ENCODE measurements at places on chromosomes 2 and 18. TPM values are rescaled to one million over a fixed set of nuclear protein-coding genes. Genes with fewer than 3 reads are reported as not detected.

The VSNL1 gene
- total RNA-seq, result 55.5 TPM

The LRRTM1 gene
- total RNA-seq, result not detected

GRCh38 chr2:158392687-158393086, 63.9 kb downstream of the CCDC148 start:
- DNase-seq, result no peak
- H3K36me3 ChIP-seq, result no peaks in the 10 kb centered on the region
- H3K27ac ChIP-seq, result no peak overlapping the region
- H3K4me1 ChIP-seq, result no peaks in the 10 kb centered on the region

- no peak overlapping the region for H3K27ac ChIP-seq
- H3K36me3 ChIP-seq, result no peaks in the 10 kb centered on the region
- no peaks in the 10 kb centered on the region for H3K27me3 ChIP-seq
- no peak overlapping the region for H3K4me3 ChIP-seq
These were observed 48.7 kb downstream of the ATOH8 start for GRCh38 chr2:85802354-85803103.

DNA sequence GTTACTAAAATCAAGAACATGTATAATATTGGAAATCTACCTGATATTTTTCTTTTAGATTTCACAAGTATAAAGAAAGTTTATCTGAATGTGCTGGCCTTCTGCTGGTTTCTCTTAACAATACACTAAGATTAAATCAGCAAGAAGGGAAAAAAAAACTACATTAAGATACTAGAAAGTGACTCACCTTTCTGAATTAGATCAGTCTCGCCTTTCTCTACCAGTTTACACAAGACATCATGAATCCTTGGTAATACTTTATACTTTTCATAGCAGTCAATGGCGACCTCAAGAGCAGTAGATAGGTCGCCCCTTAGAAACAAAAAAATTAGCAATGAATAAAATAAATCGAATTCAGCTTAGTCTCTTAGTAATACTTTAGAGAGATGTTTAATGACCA, 61.2 kb downstream of the LRPPRC start:
- H3K4me1 ChIP-seq, result no peaks in the 10 kb centered on the region
- no peaks in the 10 kb centered on the region for H3K27me3 ChIP-seq
- no peak overlapping the region for H3K27ac ChIP-seq
- H3K36me3 ChIP-seq, result no peaks in the 10 kb centered on the region

DNA sequence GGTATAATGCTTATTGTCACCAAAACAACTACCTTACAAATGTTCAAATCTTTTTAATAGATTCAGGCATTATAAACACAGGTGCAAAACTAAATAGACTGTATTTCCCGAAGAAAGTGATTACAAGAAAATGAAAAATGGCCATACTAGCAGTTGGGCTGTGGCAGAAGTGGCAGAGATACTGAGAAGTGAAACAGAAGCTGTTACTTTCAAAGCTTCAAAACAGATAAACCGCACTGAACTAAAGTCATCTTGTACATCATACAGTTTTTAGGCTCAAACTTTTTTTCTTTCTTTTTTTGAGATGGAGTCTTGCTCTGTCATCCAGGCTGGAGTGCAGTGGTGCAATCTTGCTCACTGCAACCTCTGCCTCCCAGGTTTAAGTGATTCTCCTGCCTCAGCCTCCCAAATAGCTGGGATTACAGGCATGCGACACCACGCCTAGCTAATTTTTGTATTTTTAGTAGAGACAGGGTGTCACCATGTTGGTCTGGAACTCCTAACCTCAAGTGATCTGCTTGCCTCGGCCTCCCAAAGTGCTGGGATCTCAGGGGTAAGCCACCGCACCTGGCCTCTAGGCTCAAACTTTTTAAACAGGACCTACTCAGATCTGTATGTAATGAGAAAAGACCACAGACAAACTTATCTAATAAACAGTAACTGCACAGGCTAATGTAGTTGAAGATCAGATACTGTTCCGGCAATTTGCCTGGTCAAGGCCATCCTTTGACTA, 77.9 kb upstream of the SATB2 start:
- no peaks in the 10 kb centered on the region for H3K4me1 ChIP-seq
- H3K27me3 ChIP-seq, result no peaks in the 10 kb centered on the region
- no peak overlapping the region for H3K4me3 ChIP-seq
- DNase-seq, result no peak
- no peaks in the 10 kb centered on the region for H3K36me3 ChIP-seq
- no peak overlapping the region for H3K27ac ChIP-seq

DNA sequence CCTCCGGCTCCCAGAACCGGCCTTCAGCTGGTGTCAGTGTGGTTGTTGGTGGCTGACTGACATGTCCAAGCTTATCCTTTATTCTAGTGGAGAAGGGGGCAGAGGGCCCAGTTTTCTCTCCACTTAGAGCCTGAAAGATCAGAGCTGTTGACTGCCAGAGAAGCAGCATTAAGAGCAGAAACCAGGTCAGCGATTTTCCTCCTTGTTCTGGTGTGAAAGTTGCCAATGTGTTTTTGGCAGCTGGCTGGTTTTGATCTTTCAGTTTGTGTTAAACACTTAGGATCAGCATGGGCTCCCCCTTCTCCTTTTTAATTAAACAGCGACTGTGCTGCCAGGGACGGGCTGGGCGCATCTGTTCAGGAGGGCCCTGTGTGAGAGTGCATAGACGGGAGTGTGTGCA, 100.9 kb downstream of the ASAP2 start:
- peak overlapping the region; percentile 64 for H3K27ac ChIP-seq
- H3K4me1 ChIP-seq, result peaks cover 32% of the 10 kb centered on the region
- no peak for DNase-seq

The APCDD1 gene
- total RNA-seq, result 49.1 TPM

GRCh38 chr18:62881509-62882016, 166.2 kb downstream of the PHLPP1 start:
- H3K27ac ChIP-seq, result peak overlapping the region; percentile 67
- no peaks in the 10 kb centered on the region for H3K27me3 ChIP-seq
- H3K4me1 ChIP-seq, result peaks cover 11% of the 10 kb centered on the region

DNA sequence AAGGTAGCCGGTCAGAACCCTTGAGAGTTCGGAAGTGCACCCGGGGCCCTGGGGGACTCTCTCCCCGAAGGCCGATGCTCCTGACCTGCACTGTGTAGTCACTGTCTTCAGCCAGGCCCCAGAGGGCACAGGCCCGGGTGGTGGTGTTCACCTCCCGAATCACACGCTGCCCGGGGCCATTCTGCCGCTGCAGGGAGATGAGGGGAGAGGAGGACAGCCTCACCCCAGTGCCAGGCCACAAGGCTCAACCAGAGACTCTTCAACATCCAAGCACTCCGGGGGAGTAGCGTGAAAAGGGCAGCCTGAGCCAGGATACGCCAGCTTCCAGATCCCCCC, 1.1 kb downstream of the FNDC4 start:
- no peak for DNase-seq
- peaks cover 49% of the 10 kb centered on the region for H3K4me1 ChIP-seq

- H3K27ac ChIP-seq, result no peak overlapping the region
- H3K4me1 ChIP-seq, result no peaks in the 10 kb centered on the region
- no peaks in the 10 kb centered on the region for H3K27me3 ChIP-seq
- no peaks in the 10 kb centered on the region for H3K36me3 ChIP-seq
- no peak overlapping the region for H3K4me3 ChIP-seq
- DNase-seq, result no peak
These were observed 1627.6 kb upstream of the ZEB2 start for GRCh38 chr2:146147448-146148012.

The STAT4 gene
- 2.8 TPM for total RNA-seq

GRCh38 chr2:121189011-121189410, 96.0 kb downstream of the TFCP2L1 start:
- DNase-seq, result no peak
- H3K27me3 ChIP-seq, result no peaks in the 10 kb centered on the region
- no peaks in the 10 kb centered on the region for H3K36me3 ChIP-seq
- H3K4me1 ChIP-seq, result peaks cover 44% of the 10 kb centered on the region

DNA sequence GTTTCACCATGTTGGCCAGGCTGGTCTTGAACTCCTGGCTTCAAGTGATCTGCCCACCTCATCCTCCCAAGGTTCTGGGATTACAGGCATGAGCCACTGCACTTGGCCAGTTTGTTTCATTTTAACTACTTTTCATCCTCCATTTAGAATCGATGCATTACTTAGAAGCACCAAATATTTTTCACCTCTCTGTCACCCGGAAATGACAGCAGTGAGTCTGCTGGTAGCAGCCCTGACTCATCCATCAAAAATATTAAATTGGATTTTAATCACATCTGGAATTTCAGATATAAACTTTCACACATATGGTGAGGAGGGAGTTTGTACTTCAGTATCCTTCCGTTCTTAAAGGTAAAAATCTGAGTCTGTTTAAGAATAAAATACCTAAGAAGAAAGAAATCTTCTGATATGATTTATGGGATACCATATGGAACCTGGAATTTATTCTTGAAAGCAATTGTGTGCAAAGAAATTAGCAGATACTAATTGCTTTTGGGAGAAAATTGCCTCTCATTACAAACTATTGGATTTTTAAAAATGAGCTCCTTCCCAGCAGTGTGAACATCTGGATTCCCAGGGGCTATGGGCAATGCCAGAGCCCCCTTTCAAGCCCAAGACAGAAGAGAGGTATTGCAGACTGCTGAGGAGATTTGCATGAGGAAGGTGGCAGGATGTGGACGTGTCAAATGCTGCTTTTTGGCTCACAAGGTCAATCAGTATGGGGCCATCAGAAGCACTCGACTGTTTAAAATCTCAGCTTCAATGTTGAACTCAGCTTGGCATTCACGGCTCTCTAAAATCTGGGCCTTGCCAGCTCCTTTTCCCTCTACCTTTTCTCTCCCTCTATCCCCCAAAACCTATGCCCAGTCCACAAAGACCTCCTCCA, 279.5 kb upstream of the SIX2 start:
- no peak for DNase-seq
- no peaks in the 10 kb centered on the region for H3K36me3 ChIP-seq
- no peaks in the 10 kb centered on the region for H3K4me1 ChIP-seq
- H3K27ac ChIP-seq, result no peak overlapping the region

The ANKRD30BL gene
- not detected for total RNA-seq

DNA sequence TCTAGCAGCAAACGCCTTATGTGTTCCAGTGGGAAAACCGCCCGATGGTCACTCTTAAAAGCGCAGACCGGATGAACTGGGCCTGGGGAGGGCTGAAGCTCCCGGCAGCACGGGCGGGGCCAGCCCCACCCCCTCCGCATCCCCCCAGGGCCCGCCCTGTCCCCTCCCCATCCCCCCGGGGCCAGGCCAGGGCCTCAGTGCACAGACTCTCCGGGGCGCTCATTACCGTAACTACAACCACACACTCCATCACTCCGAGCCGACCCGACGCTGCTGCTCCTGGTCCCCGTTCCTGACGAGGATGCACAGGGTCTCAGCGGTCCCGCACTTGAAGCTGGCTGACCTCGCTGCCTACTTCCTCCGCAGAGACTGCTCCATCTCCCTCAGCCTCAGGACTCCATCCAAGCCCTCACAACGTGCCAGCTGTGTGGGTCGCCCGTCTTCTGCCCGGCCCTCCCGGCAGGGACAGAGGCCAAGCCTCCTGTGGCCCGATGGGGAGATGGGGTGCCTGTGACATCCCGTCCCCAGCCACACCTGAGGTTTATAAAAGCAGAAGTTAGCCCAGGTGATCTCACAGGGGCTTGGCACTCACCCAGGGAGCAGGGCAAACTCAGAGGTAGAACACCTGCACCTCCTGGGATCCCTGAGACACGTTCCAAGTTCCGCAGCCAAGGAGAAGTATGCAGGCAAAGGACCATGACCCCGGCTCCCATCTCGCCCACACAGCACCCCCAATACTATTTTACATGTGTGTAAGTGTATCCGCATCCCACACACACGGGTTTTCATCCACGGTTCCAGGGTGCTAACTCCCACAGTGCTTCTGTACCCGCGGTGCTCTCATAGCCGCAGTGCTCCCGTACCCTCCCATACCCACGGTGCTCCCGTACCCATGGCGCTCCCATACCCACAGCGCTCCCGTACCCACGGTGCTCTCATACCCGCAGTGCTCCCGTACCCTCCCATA, 36.0 kb downstream of the SLC66A2 start:
- DNase-seq, result no peak
- H3K4me1 ChIP-seq, result no peaks in the 10 kb centered on the region
- no peaks in the 10 kb centered on the region for H3K27me3 ChIP-seq
- H3K36me3 ChIP-seq, result peaks cover 8% of the 10 kb centered on the region
- H3K4me3 ChIP-seq, result no peak overlapping the region

The ANO7 gene
- total RNA-seq, result 0.59 TPM

DNA sequence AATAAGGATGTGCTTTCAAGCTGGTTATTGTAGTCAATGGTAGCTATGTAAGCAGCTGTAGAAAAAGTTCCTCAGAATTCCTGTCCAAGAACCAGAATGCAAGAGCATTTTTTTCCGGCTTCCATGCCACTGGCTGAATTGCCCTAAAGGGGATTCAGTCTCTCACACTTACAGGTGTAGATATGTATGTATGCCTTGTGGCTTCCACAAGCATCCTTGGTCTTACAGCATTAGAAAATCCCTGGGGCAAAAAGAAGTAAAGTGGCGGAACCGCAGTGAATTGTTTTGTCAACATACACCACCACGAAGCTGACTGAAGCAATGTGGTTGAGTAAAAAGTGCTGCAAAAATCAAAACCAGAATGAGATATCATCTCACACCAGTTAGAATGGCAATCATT, 54.6 kb downstream of the FANCL start:
- no peak overlapping the region for H3K27ac ChIP-seq
- H3K27me3 ChIP-seq, result no peaks in the 10 kb centered on the region
- H3K36me3 ChIP-seq, result no peaks in the 10 kb centered on the region
- H3K4me3 ChIP-seq, result no peak overlapping the region
- no peaks in the 10 kb centered on the region for H3K4me1 ChIP-seq

The UCN gene
- total RNA-seq, result not detected

The CYRIA gene
- 0.42 TPM for total RNA-seq

DNA sequence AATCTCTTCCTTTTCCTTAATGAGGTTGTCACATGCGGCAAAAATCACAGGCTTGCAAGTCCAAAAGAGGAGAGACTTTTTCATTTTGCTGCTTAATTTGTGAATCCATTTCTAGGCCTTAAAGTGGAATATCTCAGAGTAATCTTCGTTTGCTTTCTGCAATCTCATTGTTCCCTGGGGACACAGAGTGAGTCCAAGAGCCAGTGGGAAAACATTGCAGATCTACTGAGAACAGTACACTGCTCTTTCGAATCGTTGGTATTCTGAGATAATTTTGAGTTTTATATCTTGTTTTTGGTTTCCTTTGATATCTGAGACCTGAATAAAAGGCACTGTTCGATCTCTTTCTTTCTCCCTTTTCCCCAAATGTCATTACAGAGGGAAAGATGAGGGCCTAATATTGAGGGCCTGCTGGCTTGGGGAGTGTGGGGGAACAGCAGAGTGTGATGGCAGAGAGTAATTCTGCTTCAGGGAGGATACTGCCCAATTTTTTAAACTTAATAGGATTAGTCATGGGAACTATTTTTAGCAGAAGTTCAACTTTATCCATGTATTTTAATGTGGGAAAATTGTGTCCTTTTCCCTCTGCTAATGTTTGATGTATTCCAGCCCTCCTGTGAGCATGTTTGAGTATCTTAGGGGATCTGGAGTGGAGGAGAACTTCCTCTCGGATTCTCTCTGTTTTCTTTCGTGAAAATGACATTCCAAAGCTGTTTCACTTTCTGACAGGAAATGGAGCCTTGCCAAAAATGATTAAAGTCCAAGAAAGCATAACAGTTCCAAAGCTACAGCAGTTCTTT, 418.2 kb upstream of the ZEB2 start:
- peak overlapping the region; percentile 74 for H3K27ac ChIP-seq
- no peak for DNase-seq
- peak overlapping the region; percentile 24 for H3K4me3 ChIP-seq

- H3K4me1 ChIP-seq, result no peaks in the 10 kb centered on the region
- no peaks in the 10 kb centered on the region for H3K27me3 ChIP-seq
These were observed 20.8 kb downstream of the LDLRAD4 start for GRCh38 chr18:13239171-13239956.

GRCh38 chr18:37400802-37401201, 164.8 kb downstream of the CELF4 start:
- no peak for DNase-seq
- no peak overlapping the region for H3K27ac ChIP-seq
- peaks cover 14% of the 10 kb centered on the region for H3K4me1 ChIP-seq
- no peak overlapping the region for H3K4me3 ChIP-seq
- no peaks in the 10 kb centered on the region for H3K27me3 ChIP-seq

Data from esophagus squamous epithelium (tissue), 5 donors.